ENCODE measurements at places on chromosomes 4 and X.
A peak's percentile ranks its signal among the peaks of the same experiment; 100 is the strongest.

- no peak for DNase-seq
These were observed 90.2 kb downstream of the SHOX start for GRCh38 chrX:720825-721224.

DNA sequence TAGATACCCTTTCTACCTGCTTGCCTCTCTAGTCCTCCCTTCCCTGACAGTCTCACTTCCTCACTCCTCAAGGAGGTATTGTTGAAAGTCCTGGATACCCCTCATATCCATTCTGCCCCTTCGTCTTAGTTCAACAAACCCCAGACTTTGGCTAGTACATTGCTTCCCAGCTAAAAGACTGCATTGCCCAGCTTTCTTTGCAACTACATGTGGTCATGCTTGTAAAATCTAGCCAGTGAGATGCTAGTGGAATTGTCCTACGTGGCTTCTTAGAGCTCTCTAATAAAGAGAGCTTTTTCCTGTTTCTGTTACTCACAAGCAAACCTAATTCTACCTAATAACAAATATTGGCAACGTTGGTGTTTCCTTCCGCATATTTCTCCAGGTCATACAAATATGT lies 237.9 kb upstream of the PSAPL1 start:
- no peak for DNase-seq

GRCh38 chrX:77070202-77070918 lies 376.8 kb upstream of the FGF16 start:
- DNase-seq: no peak

- no peak for DNase-seq
These were observed 12.7 kb downstream of the SPRY1 start for GRCh38 chr4:123409334-123409733.

- no peak for DNase-seq
These were observed 62.6 kb downstream of the GLRA2 start for GRCh38 chrX:14591976-14592375.

GRCh38 chrX:131841496-131842437 lies 181.3 kb upstream of the STK26 start:
- DNase-seq: peak; percentile 13

Measured in amygdala (tissue), 56 donors.